GM03348 (cell line): ENCODE measurements at places on chromosomes 6 and 20.

DNA sequence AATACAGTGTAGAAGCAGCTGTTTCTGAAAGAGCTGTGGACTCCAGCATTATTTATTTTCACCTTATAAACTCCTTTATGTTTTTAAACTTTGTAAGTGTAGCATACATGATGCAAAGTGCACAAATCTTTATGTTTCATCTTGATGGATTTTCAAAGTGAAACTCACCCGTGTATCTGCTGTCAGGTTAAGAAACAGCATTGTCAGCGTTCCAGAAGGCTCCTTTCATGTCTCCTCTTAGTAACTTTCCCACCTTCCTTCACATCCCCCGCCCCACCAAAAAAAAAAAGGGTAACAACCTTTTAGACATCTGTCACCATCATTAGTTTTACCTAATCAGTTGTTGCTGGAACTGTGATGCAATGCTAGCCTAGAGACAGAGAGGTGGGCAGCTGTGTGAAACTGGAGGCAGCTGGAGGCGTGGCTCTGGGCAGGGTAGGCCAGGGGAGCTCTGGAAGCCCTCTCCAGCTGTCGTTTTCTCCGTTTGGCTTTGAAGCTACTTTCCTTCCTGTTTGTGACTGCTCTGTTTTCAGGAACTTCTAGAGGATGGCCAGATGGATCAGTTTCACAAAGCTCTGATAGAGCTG lies 7.2 kb downstream of the ACTR5 start:
- no peak for DNase-seq

DNA sequence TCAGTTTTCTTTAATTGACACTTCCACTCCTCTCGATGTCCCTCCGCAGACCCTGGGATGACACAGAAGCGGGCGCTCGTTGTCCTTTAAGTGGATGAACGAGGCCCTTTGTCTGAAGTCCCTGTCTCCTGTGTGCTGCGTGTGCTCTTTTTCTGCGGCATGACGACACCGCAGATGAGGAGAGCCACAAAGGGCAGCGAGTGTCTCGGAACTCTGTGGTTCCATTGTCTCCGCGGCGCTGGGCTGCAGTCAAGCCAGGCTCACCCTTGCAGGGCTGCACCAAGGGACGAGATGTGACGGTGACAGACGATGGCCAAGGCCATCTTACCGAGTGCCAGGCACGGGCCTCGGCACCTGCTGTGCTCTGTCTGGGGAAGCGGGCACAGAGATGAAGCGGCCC lies 10.6 kb downstream of the PRR18 start:
- no peak for DNase-seq

- no peak for DNase-seq
Measured at GRCh38 chr6:70593118-70593486, 26.4 kb downstream of the SDHAF4 start.

- DNase-seq, result no peak
Measured at GRCh38 chr6:85436939-85437495, 12.9 kb upstream of the NT5E start.

- no peak for DNase-seq
Measured at GRCh38 chr6:190596-191395, 101.5 kb upstream of the DUSP22 start.

GRCh38 chr6:135496800-135497411 lies 634 bp downstream of the AHI1 start:
- DNase-seq, result no peak

DNA sequence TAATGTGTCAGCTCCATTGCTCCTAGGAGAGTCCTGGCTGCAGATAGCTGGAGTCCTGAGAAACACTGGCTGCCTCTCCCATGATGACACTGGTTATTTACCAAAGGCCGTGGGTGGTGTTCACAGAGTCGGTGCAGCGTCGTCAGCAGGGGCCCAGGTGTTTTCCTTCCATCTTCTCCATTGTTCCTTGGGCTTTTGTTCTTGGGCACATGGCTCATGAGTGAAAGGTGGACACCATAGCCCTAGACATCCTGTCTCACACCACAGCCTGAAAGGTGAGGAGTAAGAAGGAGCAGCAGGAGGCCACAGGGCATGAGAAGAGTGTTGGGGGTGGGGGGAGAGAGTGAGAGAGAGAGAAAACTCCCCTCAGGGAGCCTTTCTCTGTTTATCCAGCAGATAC lies 9.1 kb downstream of the CST5 start:
- no peak for DNase-seq

DNA sequence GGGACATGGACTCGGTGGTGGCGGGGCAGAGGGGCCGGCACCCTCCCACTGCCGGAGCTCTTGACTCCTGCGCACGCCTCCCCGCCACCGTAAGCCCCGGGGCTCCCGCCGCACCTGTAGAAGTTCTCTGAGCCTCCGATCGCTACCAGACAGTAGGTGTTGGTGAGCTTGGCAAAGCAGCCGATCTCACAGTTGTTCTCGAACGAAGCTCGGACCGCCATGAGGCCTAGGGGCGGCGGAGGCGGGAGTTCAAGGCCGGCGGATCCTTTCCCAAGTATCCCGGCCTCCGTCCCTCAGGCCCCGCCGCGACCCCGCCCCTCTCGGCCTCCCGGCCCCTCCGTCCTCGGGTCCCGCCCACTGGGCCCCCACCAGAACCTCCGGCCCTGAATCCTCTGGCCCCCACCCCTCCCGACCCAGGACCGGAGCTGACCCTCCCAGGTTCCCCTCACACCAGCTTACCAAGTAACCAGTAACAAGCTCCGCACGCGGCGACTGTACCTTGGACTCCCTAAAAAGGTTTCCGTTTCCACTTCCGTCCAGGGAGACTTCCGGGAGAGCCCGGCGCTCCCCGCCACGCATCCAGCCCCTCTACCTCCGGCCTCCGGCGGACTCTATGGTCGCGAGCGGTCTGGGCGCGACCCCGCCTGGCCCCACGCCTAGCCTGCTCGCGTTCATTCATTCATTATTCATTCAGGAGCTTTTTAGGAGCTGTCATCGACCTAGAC lies at the start of gene EIF6:
TSS of gene EIF6 (minus strand) at position 506 of the 725 bp plus-strand sequence. CDS start at position 221, 285 bp downstream.
- DNase-seq, result peak; percentile 93

DNA sequence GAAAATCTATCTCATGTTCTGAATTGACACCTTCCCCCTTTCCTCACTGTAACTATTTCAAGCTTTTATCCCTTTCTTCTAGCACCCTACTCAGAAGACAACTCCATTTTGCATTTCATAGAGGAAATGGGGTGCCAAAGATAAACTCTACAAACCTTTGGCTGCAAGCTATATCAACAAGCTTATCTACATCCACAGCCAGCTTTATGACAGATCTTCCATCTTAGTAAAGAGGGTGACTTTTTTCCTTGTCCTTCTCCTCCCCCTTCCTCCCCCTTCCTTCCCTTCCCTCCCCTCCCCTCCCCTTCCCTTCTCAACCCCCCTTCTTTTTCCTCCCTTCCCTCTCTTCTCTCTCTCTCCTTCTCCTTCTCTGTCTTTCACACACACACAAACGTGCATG lies 58.0 kb upstream of the OLIG3 start:
- DNase-seq, result no peak

DNA sequence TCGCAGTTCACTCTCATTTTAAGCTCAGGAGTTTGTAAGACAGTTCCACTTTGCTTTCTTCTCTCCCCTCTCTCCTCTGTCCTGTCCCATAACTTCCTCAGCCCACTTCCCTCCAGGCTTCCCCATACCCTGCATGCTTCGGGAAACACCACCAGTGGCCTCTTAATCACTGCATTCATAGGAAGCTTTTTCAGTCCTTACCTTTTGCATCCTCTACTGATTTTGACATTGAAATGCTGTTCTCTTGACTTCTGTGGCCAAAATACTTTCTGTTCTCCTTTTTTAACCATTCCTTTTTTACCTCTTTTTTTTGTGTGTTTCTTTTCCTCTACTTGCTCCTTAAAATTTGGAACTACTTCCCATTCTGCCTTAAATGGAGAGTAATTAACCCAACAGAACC lies 69.7 kb downstream of the HIVEP1 start:
- no peak for DNase-seq

DNA sequence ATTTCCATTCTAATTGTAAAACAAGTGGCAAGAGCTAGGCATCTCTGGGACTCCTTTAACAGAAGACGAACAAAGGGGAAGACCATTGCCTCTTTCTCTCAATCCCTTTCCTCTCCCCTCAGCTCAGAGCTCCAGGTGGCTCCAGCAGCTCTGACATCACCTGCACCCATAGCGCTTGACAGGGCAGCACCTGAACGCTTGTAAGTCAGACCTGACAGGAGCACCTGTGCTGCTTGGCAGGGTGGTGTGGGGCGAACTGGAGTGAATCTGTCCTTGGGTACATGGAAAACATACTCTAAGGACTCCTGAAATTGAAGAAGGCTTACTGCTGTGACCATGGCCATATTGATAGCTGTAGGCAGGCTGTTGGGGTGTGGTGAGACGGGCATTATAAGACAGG lies 409.5 kb upstream of the AGPAT4 start:
- no peak for DNase-seq

DNA sequence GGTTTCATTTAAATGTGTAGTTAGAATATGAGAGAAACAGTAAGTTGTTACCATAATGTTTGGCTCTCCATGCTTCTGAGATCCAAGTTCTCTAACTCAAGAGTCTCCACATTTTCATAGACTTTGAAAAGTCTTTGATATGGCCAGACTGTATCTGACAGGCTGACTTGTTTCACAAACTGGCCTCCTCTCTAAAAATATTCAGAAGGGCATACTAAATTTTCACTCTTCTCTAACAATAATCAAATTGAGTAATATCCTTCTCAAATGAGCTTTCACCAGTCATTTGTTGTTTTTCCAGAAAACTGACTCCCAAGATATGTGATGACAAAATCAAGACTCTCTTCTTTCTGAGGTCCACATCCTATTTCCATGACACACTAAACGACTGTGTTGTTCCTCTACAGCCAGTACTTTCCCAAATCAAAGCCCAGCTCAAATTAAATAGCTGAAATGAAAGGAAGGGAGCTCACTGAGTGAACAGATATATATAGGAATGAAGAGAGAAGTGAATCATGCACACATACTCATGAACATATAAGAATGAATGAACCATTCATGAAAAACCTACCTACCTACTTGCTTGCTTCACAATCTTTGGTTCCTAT lies 15.1 kb downstream of the HIVEP2 start:
- no peak for DNase-seq

- DNase-seq, result peak; percentile 57
Measured at GRCh38 chr6:136608991-136609390, 58.8 kb upstream of the MAP7 start.

GRCh38 chr20:36732456-36732855 lies 13.4 kb downstream of the NDRG3 start:
- no peak for DNase-seq

GRCh38 chr20:21312813-21313474 lies 9.8 kb downstream of the XRN2 start:
- DNase-seq, result no peak

- DNase-seq, result no peak
Measured at GRCh38 chr20:59043698-59044097, 1.1 kb upstream of the PRELID3B start.

GRCh38 chr20:44840826-44841225 lies 30.5 kb upstream of the RIMS4 start:
- no peak for DNase-seq

GRCh38 chr6:138521790-138522189 lies 22.5 kb upstream of the NHSL1 start:
- no peak for DNase-seq

GRCh38 chr6:30020626-30021025 lies 40.4 kb upstream of the POLR1H start:
- no peak for DNase-seq

GRCh38 chr6:148727104-148727503 lies 19.7 kb upstream of the UST start:
- DNase-seq, result no peak

DNA sequence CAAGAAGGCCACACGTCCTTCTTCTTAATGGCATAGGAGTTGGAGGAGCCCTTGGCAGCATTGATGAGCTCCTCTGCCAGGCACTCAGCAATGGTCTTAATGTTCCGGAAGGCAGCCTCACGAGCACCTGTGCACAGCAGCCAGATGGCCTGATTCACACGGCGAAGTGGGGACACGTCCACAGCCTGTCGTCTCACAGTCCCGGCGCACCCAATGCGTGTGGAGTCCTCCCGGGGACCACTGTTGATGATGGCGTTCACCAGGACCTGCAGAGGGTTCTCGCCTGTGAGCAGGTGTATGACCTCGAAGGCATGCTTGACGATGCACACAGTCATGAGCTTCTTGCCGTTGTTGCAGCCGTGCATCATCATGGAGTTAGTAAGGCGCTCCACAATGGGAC lies 4.6 kb upstream of the TSPYL4 start:
- no peak for DNase-seq

GRCh38 chr6:29941016-29941415 lies 1.3 kb upstream of the HLA-A start:
- DNase-seq, result no peak

DNA sequence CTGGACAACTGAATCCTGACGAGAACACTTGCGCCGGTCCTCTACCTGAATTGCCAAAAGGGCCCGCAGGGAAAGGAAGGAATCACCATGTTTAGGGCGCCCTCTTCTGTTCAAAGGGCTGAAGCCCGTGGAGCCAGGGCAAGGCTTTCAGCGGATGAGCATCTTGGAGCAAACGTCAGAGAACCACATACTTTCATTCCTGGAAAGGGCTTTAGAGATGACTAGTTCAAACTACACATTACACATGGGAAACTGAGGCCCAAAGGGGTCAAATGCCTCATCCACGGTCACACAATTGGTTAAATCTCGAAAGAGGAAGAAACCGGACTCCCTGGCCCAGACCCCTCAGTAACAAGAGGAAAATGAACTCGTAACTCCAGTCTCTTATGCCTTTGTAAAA lies 11.5 kb upstream of the ZNF133 start:
- peak; percentile 81 for DNase-seq

- DNase-seq, result no peak
Measured at GRCh38 chr6:130376936-130377335, 11.1 kb downstream of the TMEM200A start.

GRCh38 chr20:57323034-57323433 lies 6.6 kb upstream of the SPO11 start:
- DNase-seq, result peak; percentile 58

- DNase-seq, result no peak
Measured at GRCh38 chr20:12916699-12917098, 92.1 kb upstream of the SPTLC3 start.

DNA sequence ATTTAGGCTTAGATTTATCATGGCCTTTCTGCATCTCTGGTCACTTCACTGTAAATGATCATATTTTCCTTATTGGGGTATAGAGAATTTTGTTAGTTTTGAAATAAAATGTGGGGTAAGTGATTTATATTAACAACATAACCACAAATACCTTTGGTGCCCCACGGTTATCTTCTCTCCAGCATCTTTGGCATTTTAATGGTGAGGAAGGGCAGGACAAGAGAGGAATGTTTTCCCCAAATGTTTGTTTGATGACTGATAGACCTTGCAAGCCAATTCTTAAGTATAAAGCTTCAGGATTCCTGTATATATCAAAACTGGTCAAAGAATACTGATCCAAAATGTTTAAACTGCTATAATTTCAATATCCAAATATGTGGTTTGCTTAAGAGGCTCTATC lies 171.6 kb upstream of the SMLR1 start:
- DNase-seq, result peak; percentile 55

DNA sequence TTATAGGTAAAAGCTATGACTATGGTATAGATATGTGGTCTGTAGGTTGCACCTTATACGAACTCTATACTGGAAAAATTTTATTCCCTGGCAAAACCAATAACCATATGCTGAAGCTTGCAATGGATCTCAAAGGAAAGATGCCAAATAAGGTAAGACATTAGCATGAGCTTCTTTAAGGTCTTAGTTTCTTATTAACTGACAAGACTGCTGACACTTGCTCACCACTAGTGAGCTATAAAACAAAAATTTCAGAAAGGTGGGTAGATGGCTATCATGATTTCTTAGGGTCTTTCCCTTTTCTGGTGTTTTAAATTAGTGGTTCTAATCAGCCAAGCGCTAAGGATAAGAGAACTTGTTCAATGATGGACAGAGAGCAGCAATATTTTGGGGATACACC lies 21.9 kb downstream of the FAM217A start:
- no peak for DNase-seq
